T-helper 17 cell (primary cell): ENCODE measurements at places on chromosomes 7 and 10. TPM values are rescaled to one million over a fixed set of nuclear protein-coding genes. Genes with fewer than 3 reads are reported as not detected.

The CACNB2 gene
- total RNA-seq, result not detected

The LBX1 gene
- total RNA-seq, result not detected

The ANXA8L1 gene
- total RNA-seq, result not detected

The ADRA2A gene
- not detected for total RNA-seq

The STK32C gene
- total RNA-seq, result 8.4 TPM

The PTF1A gene
- total RNA-seq, result not detected

The LAMB1 gene
- total RNA-seq, result not detected

The SPACDR gene
- total RNA-seq, result 1.7 TPM

The NUTM2E gene
- 0.44 TPM for total RNA-seq

The AGAP9 gene
- 12.0 TPM for total RNA-seq

GRCh38 chr10:129941199-129942018 lies 22.7 kb downstream of the EBF3 start:
- no peak for DNase-seq
- peaks cover 39% of the 10 kb centered on the region for H3K27me3 ChIP-seq
- H3K27ac ChIP-seq, result no peak overlapping the region
- no peaks in the 10 kb centered on the region for H3K36me3 ChIP-seq
- H3K4me3 ChIP-seq, result no peak overlapping the region

DNA sequence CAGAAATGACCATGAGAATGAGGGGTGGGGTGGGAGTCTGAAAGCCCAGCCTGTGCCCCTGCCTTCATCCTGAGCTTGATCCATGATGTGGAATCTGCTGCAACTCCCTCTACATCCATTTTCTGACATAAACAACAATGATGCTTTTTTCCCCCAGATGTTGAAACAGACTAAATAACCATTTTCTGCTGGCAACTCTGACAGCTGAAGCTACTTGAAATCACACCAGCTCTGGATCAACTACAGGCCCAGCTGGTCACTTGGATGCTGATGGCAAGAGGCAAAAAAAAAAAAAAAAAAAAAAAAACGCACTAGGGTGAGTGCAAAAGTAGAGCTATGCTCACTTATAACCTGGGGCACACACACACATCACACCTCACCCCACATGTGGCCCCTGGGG lies 74.2 kb downstream of the FAM107B start:
- no peak for DNase-seq
- H3K36me3 ChIP-seq, result no peaks in the 10 kb centered on the region
- peaks cover 5% of the 10 kb centered on the region for H3K4me1 ChIP-seq
- H3K27me3 ChIP-seq, result peaks cover 5% of the 10 kb centered on the region

DNA sequence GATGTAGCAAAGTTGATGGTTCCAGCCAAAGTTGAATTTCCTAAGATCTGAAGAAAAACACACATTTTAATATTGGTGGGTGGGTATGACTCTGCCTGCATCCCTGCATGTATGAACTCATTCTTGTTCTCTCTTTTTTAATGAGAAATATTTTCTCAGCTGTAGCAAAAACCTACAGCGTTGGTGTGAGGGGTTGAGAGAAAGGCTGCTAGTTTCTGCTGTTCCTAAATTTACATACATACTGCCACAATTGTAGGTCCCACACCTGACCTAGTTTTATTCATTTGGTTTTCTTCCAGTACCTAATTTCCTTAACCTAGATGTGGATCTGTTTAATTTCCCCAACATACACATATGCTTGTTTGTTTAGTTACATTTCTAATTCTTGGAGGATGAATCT lies 4.6 kb downstream of the AGFG2 start:
- H3K36me3 ChIP-seq, result peaks cover 3% of the 10 kb centered on the region
- H3K27me3 ChIP-seq, result no peaks in the 10 kb centered on the region
- peak overlapping the region; percentile 98 for H3K27ac ChIP-seq
- peak overlapping the region; percentile 100 for H3K4me3 ChIP-seq
- H3K4me1 ChIP-seq, result peaks cover 83% of the 10 kb centered on the region
- no peak for DNase-seq

DNA sequence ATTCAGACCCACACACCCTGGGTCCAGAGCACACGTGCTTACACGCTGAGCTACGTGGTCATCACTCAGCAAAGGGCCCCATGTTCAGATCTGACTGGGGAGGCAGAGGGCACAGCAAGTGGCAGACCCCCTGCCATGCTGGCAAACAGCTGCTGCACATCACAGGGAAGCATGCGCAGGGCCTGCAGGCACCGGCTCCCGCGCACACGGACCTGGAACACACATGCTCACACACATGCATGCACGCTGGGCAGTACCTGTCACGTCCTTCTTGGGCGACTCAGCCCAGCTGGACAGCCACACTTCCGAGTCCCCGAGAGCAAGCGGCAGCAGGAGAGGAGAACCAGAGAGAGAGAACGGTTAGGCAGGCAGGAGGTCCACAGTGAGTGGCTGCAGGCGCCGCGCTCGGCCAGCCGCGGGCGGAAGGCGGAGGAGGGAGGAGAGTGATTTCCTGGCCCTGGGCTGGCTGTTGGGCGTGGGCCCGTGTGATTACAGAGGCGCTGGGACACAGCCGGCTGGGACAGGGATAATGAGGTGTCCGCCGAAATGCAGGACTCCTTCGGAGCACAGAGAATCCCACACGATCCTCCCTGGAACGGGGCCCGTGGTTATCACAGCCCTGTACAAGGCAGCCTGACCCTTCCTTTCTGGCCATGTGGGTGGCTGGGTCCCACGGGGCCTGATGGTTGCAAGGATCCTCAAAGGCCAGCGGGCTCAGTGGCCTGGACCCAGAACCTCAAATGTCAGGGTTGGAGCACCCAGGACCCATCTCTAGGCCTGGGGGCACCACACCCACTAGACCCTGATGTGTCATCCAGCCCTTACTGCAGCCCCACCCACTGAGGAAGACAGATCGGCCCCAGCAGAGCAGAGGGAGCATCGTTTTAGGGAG lies 175.1 kb downstream of the NEURL1 start:
- no peak for DNase-seq
- peaks cover 18% of the 10 kb centered on the region for H3K4me1 ChIP-seq
- H3K27me3 ChIP-seq, result no peaks in the 10 kb centered on the region
- H3K4me3 ChIP-seq, result peak overlapping the region; percentile 78
- H3K27ac ChIP-seq, result peak overlapping the region; percentile 79

GRCh38 chr7:34036051-34036920 lies 130.9 kb downstream of the BMPER start:
- H3K36me3 ChIP-seq, result no peaks in the 10 kb centered on the region
- no peak overlapping the region for H3K27ac ChIP-seq
- DNase-seq, result no peak
- H3K4me1 ChIP-seq, result no peaks in the 10 kb centered on the region
- peaks cover 15% of the 10 kb centered on the region for H3K27me3 ChIP-seq

DNA sequence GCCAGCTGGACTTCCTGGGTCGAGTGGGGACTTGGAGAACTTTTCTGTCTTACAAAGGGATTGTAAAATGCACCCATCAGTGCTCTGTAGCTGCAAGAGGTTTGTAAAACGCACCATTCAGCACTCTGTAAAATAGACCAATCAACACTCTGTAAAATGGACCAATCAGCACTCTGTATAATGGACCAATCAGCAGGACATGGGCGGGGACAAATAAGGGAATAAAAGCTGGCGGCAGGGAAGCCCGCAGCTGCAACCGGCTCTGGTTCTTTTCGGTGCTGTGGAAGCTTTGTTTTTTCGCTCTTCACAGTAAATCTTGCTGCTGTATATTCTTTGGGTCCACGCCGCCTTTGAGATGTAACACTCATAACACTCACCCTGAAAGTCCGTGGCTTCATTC lies 151.9 kb downstream of the GALNT17 start:
- no peak overlapping the region for H3K27ac ChIP-seq
- H3K36me3 ChIP-seq, result no peaks in the 10 kb centered on the region
- H3K4me3 ChIP-seq, result no peak overlapping the region
- no peak for DNase-seq
- H3K27me3 ChIP-seq, result no peaks in the 10 kb centered on the region

GRCh38 chr7:23237000-23237399 lies 9.6 kb upstream of the GPNMB start:
- no peak for DNase-seq
- H3K27me3 ChIP-seq, result peaks cover 5% of the 10 kb centered on the region
- no peaks in the 10 kb centered on the region for H3K36me3 ChIP-seq
- H3K4me1 ChIP-seq, result no peaks in the 10 kb centered on the region

GRCh38 chr7:66687186-66687585 lies 53.3 kb upstream of the RABGEF1 start:
- H3K27ac ChIP-seq, result no peak overlapping the region
- DNase-seq, result no peak
- no peaks in the 10 kb centered on the region for H3K27me3 ChIP-seq
- no peak overlapping the region for H3K4me3 ChIP-seq
- peaks cover 2% of the 10 kb centered on the region for H3K36me3 ChIP-seq
- peaks cover 7% of the 10 kb centered on the region for H3K4me1 ChIP-seq

- no peak for DNase-seq
- H3K27me3 ChIP-seq, result no peaks in the 10 kb centered on the region
- H3K4me1 ChIP-seq, result no peaks in the 10 kb centered on the region
These were observed 590.9 kb upstream of the ANKRD30A start for GRCh38 chr10:36534471-36535002.

DNA sequence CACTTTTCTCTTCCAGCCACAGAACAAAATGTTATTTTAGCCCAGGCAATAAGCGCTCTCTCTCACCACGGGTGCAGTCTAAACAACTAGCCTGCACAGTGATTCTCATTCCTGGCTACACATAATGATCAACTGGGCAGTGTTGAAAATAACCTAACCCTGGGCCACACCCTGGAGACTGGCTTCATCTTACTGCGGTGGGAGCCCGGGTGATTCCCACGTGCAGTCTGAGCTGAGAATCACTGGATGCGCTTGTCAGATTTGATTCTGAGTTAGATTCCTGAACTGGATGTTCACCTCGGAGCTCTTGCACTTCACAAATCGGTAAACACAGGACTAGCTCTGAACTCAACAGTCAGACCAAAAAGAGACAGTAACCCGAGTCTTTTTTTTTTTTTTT lies 14.9 kb downstream of the ZC3HAV1 start:
- peaks cover 60% of the 10 kb centered on the region for H3K4me1 ChIP-seq
- peak overlapping the region; percentile 91 for H3K4me3 ChIP-seq
- peak overlapping the region; percentile 99 for H3K27ac ChIP-seq
- H3K36me3 ChIP-seq, result peaks cover 5% of the 10 kb centered on the region

GRCh38 chr7:32263611-32264010 lies 193.4 kb upstream of the PDE1C start:
- DNase-seq, result no peak
- H3K4me3 ChIP-seq, result no peak overlapping the region
- no peaks in the 10 kb centered on the region for H3K27me3 ChIP-seq
- no peak overlapping the region for H3K27ac ChIP-seq

- no peaks in the 10 kb centered on the region for H3K36me3 ChIP-seq
- no peaks in the 10 kb centered on the region for H3K4me1 ChIP-seq
- peaks cover 5% of the 10 kb centered on the region for H3K27me3 ChIP-seq
- no peak for DNase-seq
- H3K27ac ChIP-seq, result no peak overlapping the region
- H3K4me3 ChIP-seq, result no peak overlapping the region
These were observed 480.5 kb downstream of the PHTF2 start for GRCh38 chr7:78279032-78279431.

DNA sequence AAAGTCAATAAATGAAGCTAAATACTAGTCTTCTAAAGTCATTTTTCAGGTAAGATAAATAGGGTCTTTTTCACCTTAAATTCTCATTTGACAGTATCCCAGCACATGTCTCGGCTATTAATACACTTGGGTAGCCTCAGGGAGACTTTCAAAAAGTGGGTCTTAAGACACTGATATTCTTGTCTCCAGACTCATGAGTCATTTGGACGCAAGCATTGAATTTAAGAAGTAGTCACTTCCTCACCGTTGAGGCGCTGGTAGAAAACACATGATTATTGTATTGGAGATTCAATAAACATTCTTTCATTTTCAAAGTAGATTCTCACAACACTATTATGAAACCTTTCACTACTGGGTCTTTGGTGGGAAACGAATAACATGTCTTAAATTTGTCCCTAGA lies 108.9 kb upstream of the SP8 start:
- H3K4me1 ChIP-seq, result no peaks in the 10 kb centered on the region
- H3K4me3 ChIP-seq, result no peak overlapping the region
- no peaks in the 10 kb centered on the region for H3K36me3 ChIP-seq
- no peak for DNase-seq

DNA sequence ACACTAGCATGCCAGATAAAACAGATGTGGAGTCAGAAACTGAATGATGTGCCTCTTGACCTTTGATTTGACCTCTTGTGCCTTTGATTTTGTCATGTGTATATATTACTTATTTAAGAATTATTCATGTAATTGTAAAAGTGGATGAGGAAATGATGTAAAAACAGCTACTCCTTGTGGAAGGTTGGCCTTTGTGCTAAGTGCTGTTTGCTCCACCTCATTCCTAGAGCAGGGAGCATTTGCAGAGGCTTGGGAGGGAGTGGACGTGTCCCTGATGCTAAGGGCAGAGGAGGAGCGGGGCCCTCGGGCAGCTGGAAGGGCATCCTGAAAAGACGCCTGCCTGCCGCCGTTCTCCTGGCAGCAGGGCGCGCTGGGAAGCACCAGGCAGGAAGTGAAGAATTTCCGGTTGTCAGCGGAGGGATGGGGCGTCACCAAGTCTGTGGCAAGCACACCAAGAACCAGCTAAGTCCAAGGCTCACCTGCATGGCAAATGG lies 197.6 kb upstream of the ZNF32 start:
- H3K27me3 ChIP-seq, result peaks cover 2% of the 10 kb centered on the region
- H3K36me3 ChIP-seq, result peaks cover 2% of the 10 kb centered on the region
- peak overlapping the region; percentile 93 for H3K27ac ChIP-seq
- H3K4me1 ChIP-seq, result peaks cover 19% of the 10 kb centered on the region

GRCh38 chr10:50511492-50512213 lies 112.1 kb downstream of the SGMS1 start:
- no peaks in the 10 kb centered on the region for H3K27me3 ChIP-seq
- H3K4me1 ChIP-seq, result peaks cover 56% of the 10 kb centered on the region
- H3K36me3 ChIP-seq, result peaks cover 3% of the 10 kb centered on the region
- peak overlapping the region; percentile 77 for H3K4me3 ChIP-seq
- DNase-seq, result no peak

DNA sequence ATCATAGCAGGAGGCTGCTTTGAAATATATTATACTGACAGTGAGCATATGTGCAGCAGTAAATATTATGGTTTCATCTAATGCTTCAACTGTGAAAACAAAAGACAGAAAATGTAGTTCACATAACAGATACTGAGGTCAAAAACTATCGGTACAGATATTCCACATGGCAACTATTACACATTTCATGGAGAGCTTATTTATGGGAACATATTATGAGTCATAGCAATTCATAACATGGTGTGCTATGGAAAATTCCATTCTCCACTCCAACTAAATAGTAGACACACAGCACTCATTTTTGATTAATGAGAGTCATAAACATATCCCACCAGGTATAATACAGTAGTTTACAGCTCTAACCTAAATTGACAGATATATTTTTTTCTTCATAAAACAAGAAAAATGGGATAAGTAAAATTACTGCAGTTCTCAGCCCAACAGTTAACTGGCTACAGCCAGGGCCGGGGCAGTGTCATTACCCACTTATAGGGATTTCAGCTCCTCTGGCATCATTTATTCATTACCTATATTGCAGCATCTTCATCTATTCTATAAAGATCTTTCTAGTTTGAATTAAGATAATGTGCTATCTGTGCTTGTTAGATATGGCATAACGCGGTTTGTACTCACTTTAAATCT lies 475.6 kb upstream of the KLF6 start:
- H3K4me3 ChIP-seq, result no peak overlapping the region
- H3K27ac ChIP-seq, result no peak overlapping the region
- H3K4me1 ChIP-seq, result peaks cover 2% of the 10 kb centered on the region
- DNase-seq, result no peak
- no peaks in the 10 kb centered on the region for H3K36me3 ChIP-seq

GRCh38 chr7:18352339-18353255 lies 143.0 kb upstream of the HDAC9 start:
- no peak for DNase-seq
- no peak overlapping the region for H3K27ac ChIP-seq
- peaks cover 4% of the 10 kb centered on the region for H3K4me1 ChIP-seq
- peaks cover 8% of the 10 kb centered on the region for H3K27me3 ChIP-seq
- H3K36me3 ChIP-seq, result no peaks in the 10 kb centered on the region
